ENCODE measurements at places on chromosomes 11 and 22.

GRCh38 chr11:93540337-93540736 lies 2.9 kb downstream of the SMCO4 start:
- peaks cover 19% of the 10 kb centered on the region for H3K4me1 ChIP-seq
- no peaks in the 10 kb centered on the region for H3K27me3 ChIP-seq
- no peak overlapping the region for H3K4me3 ChIP-seq
- no peak overlapping the region for H3K27ac ChIP-seq
- DNase-seq = no peak
- H3K36me3 ChIP-seq = no peaks in the 10 kb centered on the region

GRCh38 chr11:68977781-68978625 lies 2.8 kb downstream of the MRGPRD start:
- H3K4me1 ChIP-seq = no peaks in the 10 kb centered on the region
- H3K27ac ChIP-seq = no peak overlapping the region
- no peak overlapping the region for H3K4me3 ChIP-seq
- DNase-seq = no peak
- H3K36me3 ChIP-seq = no peaks in the 10 kb centered on the region
- no peaks in the 10 kb centered on the region for H3K27me3 ChIP-seq

GRCh38 chr22:36942556-36942955 lies 29.1 kb downstream of the CSF2RB start:
- H3K27ac ChIP-seq = no peak overlapping the region
- H3K27me3 ChIP-seq = no peaks in the 10 kb centered on the region
- H3K36me3 ChIP-seq = no peaks in the 10 kb centered on the region
- no peak overlapping the region for H3K4me3 ChIP-seq
- DNase-seq = no peak

DNA sequence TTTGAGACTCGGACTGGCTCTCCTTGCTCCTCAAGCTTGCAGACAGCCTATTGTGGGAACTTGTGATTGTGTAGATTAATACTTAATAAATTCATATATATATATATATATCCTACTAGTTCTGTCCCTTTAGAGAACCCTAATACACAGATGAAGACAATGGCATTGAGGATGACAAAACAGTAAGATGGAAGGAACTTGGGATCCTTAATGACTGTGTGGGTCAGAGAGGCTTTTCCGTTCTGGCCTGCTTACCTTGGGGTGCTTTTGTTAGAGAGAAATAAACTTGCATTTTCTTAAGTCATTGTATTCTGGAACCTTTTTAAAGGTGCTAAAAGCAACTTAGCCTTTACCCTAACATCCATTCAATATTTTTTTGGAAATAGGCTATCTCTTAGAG lies 49.6 kb upstream of the RRAS2 start:
- H3K27ac ChIP-seq = no peak overlapping the region
- H3K27me3 ChIP-seq = no peaks in the 10 kb centered on the region
- H3K4me3 ChIP-seq = no peak overlapping the region
- DNase-seq = no peak
- peaks cover 7% of the 10 kb centered on the region for H3K4me1 ChIP-seq
- H3K36me3 ChIP-seq = no peaks in the 10 kb centered on the region

- H3K4me3 ChIP-seq = no peak overlapping the region
- no peak for DNase-seq
- no peak overlapping the region for H3K27ac ChIP-seq
- H3K36me3 ChIP-seq = no peaks in the 10 kb centered on the region
- peaks cover 2% of the 10 kb centered on the region for H3K4me1 ChIP-seq
- H3K27me3 ChIP-seq = no peaks in the 10 kb centered on the region
These were observed 75.4 kb upstream of the SYT13 start for GRCh38 chr11:45361551-45361950.

- H3K27ac ChIP-seq = no peak overlapping the region
- DNase-seq = no peak
- no peak overlapping the region for H3K4me3 ChIP-seq
- H3K36me3 ChIP-seq = no peaks in the 10 kb centered on the region
- no peaks in the 10 kb centered on the region for H3K4me1 ChIP-seq
These were observed 105.8 kb downstream of the ARHGAP20 start for GRCh38 chr11:110606415-110606814.

GRCh38 chr11:113926273-113927197 lies 21.9 kb downstream of the HTR3B start:
- H3K36me3 ChIP-seq = no peaks in the 10 kb centered on the region
- DNase-seq = no peak
- H3K27me3 ChIP-seq = no peaks in the 10 kb centered on the region
- H3K4me3 ChIP-seq = no peak overlapping the region
- H3K4me1 ChIP-seq = no peaks in the 10 kb centered on the region
- no peak overlapping the region for H3K27ac ChIP-seq

DNA sequence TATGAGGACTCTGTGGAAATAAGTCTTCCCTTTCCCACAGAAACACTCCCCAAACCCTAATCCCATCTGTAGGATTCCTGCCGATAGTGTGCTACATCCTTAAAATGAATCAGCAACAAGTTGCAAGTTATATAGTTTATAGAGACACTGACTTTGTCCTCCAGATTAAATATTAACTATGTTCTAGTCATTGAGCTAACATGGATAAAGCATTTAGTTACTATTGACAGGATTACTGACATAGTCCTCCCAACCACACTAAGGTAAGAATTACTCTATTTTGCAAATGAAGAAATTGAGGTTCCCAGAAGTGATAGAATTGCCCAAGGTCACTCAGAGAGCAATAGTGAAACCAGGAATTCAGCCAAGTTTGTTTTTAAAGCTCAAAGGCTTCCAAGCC lies 1.9 kb downstream of the OR52M1 start:
- no peaks in the 10 kb centered on the region for H3K4me1 ChIP-seq
- H3K27ac ChIP-seq = no peak overlapping the region
- no peak overlapping the region for H3K4me3 ChIP-seq
- DNase-seq = no peak
- no peaks in the 10 kb centered on the region for H3K36me3 ChIP-seq
- no peaks in the 10 kb centered on the region for H3K27me3 ChIP-seq

DNA sequence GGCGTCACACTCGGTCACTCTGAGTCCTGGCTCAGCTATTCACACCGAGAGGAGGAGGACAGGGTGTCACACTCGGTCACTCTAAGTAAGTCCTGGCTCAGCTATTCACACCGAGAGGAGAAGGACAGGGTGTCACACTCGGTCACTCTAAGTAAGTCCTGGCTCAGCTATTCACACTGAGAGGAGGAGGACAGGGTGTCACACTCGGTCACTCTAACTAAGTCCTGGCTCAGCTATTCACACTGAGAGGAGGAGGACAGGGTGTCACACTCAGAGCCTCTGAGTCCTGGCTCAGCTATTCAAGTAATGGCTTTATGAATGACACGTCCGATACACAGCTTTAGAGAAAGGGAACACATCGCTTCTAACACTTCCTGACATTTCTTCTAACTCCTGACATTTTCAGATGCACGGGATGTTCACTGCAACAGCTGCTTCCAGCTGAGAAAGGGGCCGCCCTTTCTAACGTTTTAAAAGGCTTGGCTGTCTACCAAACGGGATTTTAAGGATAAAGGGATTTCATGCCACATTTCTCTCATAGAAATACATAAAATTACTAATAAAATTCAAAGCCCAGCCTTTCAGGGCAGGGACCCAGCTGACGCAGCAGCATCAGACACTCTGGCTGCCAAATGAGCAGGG lies 28.1 kb downstream of the DRD4 start:
- no peaks in the 10 kb centered on the region for H3K4me1 ChIP-seq
- no peak for DNase-seq
- H3K27me3 ChIP-seq = no peaks in the 10 kb centered on the region
- H3K4me3 ChIP-seq = no peak overlapping the region
- no peak overlapping the region for H3K27ac ChIP-seq

DNA sequence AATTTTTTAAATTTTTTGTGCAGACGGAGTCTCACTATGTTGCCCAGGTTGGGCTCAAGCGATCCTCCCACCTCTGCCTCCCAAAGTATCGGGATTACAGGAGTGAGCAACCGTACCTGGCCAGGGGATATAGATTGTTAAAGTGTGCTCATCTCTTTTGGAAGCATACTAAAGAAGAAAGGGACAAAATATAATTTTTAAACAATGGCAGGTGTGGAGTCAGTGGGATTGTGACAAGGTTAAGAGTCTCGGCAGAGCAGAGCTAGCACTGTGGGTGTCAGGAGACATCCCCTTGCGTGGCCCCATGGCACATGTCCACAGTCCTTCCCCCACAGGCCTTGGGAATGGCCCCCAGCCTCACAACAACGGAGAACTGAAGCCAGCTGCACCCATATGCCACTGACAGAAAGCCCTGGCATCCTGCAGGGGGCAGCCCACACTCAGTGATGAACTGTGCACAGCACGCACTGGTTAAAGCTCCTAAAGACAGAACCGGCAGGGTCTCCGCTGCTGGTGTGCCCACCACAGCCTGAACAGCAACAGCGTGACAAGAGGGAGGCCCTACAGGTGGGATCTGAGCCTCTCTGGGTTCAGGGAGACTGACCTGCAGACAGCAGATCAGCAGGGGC lies 29.9 kb downstream of the SERPIND1 start:
- peaks cover 4% of the 10 kb centered on the region for H3K4me1 ChIP-seq
- peak; percentile 3 for DNase-seq
- H3K27me3 ChIP-seq = no peaks in the 10 kb centered on the region

- no peaks in the 10 kb centered on the region for H3K4me1 ChIP-seq
- DNase-seq = no peak
- H3K4me3 ChIP-seq = no peak overlapping the region
- no peak overlapping the region for H3K27ac ChIP-seq
- no peaks in the 10 kb centered on the region for H3K27me3 ChIP-seq
These were observed 5.6 kb upstream of the SEC14L4 start for GRCh38 chr22:30511109-30511508.

DNA sequence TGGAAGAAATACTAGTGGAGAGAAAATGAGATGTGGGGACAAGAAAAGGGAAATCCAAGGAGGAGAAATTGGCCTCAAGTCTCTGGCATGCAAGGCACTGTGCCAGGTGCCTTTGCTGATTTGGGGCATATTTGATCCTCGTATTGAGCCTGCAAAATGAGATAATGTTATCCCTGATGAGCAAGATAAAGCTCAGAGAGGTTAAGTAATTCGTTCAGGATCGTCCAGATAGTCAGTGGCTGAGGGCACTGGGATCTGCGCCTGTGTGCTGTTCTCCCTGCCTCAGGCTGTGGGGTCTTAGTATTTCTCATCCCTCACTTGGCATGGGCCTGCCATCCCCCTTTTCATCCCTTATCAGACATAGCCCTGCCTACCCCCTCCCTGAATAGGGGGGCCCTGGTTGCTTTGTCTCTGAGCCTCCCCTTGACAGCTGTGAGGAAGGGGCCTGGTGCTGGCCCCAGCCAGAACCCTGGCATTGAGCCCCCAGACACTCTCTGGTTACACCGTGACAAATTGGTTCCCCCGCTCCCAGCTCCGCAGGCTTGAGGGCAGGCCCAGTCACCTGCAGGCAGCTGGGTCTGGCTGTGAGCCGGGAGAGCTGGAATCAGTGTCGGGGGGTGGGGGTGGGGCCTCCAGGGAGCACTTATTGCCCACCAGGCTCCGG lies 85.7 kb downstream of the NECTIN1 start:
- no peak overlapping the region for H3K4me3 ChIP-seq
- no peaks in the 10 kb centered on the region for H3K4me1 ChIP-seq
- H3K27ac ChIP-seq = no peak overlapping the region
- H3K27me3 ChIP-seq = no peaks in the 10 kb centered on the region
- no peak for DNase-seq

- no peaks in the 10 kb centered on the region for H3K36me3 ChIP-seq
- peak overlapping the region; percentile 98 for H3K4me3 ChIP-seq
- DNase-seq = no peak
- peak overlapping the region; percentile 87 for H3K27ac ChIP-seq
These were observed 330 bp upstream of the POLD3 start for GRCh38 chr11:74592063-74592440.

- H3K4me3 ChIP-seq = no peak overlapping the region
- H3K27ac ChIP-seq = no peak overlapping the region
- H3K36me3 ChIP-seq = no peaks in the 10 kb centered on the region
- H3K27me3 ChIP-seq = no peaks in the 10 kb centered on the region
These were observed 321.9 kb downstream of the MIAT start for GRCh38 chr22:26979294-26979693.

DNA sequence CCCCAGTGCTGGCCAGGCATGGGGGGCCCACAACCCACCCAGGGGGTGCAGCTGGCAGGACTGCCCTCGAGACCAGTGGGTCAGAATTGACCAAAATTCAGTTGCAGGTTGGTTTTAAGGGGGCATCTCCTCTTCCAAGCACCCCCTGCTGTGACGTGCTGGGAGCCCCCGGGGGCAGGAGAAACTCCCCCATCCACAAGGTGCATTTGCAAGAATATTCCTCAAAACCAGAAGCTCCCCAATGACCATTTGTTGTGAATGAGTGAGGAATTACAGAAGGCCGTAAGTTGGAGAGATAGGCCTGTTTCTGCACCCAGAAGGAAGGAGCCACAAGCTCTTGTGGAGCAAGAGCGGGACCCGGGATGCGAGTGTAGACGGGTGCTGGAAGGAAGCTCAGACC lies 414.5 kb downstream of the BRD1 start:
- no peak overlapping the region for H3K27ac ChIP-seq
- DNase-seq = no peak
- H3K27me3 ChIP-seq = no peaks in the 10 kb centered on the region

- no peak overlapping the region for H3K4me3 ChIP-seq
- H3K36me3 ChIP-seq = no peaks in the 10 kb centered on the region
- H3K27ac ChIP-seq = no peak overlapping the region
- DNase-seq = no peak
- peaks cover 9% of the 10 kb centered on the region for H3K4me1 ChIP-seq
These were observed 71.0 kb upstream of the TP53I11 start for GRCh38 chr11:45021692-45022141.

DNA sequence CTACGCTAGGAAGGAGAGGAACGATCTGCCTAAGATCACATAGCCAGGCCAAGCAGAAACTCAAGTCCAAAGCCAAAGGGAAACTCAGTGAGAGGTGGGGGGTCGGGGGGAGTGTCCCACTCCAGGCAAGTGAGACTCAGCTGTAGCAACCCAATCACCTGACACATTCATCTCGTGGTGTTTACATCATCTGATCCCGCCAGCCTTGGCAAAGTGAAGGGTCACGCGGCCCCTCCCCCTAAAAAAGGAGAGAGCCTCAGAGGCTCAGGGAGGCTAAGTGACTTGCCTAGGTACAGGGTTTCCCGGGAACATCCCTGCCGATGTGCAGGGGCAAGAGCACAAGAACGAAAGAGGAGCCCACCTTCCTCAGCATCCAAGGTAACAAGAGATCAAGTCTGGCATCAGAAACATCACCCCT lies 21.5 kb downstream of the MYH9 start:
- H3K36me3 ChIP-seq = peaks cover 9% of the 10 kb centered on the region
- no peak for DNase-seq
- H3K27ac ChIP-seq = peak overlapping the region; percentile 91
- peaks cover 100% of the 10 kb centered on the region for H3K4me1 ChIP-seq
- H3K4me3 ChIP-seq = peak overlapping the region; percentile 16

GRCh38 chr11:105282658-105283057 lies 143.1 kb upstream of the CARD18 start:
- no peaks in the 10 kb centered on the region for H3K4me1 ChIP-seq
- no peak for DNase-seq
- H3K4me3 ChIP-seq = no peak overlapping the region
- no peaks in the 10 kb centered on the region for H3K27me3 ChIP-seq
- no peaks in the 10 kb centered on the region for H3K36me3 ChIP-seq
